Activated CD8-positive, alpha-beta T cell treated with anti-CD3 and anti-CD28 coated beads for 36 hours (primary cell): ENCODE measurements at places on chromosomes 12 and 14. TPM values are rescaled to one million over a fixed set of nuclear protein-coding genes. Genes with fewer than 3 reads are reported as not detected.

RFLNA gene
- total RNA-seq, result not detected

ZFYVE26 gene
- total RNA-seq, result 14.4 TPM

SYT1 gene
- total RNA-seq, result not detected

INSM2 gene
- total RNA-seq, result not detected

C12orf42 gene
- total RNA-seq, result 0.49 TPM

DNA sequence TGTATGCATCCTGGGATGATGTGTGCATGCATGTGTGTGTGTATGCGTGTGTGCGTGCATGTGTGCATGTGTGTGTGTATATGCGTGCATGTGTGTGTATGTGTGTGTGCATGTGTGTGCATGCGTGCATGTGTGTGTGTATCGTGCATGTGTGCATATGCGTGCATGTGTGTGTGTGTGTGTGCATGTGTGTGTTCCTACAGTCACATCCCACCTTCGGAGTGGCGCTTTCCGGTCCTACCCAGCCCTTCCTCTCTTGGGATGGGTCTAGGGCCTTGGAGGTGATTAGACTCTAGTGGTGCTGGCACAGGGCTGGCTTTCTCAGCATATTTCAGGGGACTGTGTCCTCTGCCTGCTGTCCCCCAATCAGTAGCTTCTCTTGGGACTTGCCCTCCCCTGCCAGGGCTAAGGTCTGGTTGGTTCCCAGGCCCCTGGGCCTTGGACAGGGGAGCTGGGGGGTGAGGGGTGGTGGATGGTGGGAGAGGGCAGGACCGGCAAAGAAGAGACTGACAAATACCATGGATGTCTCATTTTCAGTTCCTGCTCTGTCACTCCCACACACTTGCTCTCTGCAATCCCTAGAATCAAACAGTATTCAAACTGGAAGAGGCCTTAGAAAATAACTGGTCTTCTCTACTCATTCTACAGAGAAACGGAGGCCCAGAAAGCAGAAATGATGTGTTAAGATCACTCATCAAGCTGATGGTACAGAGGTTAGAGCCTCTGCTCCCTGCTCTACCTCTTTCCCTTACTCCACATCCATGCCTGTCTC, 21.9 kb upstream of the FAIM2 start:
- no peak for DNase-seq

DNA sequence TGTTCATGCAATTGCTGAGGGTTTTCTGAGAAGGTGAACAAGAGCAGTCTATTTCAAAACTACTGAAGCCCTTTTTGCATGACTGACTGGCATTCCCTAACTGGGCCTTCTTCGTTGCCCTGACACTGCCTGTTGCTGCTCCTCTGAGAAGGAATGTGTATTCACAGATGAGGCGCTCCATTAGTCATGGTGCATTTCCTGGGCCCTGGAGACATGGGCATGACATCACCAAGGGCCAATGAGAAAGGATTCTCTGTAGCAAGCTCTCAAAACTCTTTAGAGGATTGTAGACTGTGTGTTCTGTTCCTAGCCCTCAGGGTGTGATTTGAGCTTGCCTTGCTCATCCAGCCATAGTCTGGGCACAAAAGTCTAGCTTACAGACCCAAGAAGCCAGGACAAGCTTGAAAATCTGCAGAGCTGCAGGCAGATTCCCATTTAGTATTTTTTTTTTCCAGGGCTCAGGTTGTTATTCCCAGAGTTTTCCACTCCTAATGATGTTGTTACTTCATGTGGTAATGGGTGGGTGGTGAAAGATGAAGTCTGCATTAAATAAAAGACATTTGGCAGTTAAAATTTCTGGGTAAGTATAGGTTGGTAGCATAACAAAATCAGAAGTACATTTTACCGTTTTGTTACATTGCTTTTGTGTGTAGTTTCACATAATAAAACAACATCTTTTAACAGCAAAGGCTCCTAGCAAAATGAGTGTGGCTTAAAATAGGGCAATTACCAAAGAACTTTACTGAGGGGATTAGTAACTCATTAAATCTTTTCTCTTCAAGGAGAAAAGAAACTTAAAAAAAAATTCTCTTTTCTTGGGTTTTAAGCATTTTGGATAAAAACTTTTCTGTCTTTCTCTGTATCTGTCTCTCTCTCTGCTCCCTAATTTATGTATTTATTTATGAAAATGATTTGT, 318.4 kb downstream of the RAD51B start:
- peak; percentile 22 for DNase-seq

DNA sequence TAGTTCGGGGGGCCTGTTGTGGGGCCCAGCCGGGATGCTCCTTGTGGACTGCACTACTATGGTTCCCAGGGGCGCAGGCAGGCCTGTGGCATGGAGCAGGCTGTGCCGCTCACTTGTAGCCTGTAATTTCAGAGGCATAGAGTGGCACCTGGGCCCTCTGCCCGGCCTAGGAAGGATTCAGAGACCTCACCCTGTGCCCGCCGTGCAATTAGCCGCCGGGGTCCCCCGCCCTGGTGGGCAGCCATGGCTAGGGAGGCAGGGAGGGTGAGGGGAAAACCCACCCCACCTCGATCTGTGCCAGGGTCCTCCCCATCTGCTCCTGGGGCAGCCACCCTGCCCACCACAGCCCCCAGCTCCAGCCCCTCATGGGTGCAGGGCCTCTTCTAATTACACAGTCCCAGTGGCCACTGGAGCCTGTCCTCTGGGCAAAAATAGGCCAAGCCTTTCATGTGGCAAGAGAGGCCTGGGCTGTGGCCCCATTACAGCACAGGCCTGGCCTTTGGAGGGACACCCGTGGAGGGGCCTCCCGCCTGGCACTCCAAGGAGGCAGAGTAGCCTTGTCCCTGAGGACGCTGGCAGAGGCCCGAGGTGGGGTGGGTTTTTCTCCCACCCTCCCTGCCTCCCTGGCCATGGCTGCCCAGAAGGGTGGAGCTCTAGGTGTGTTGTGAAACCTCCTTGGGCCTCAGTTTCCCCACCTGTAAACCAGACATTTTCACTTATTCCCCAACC, 5.3 kb upstream of the TMEM119 start:
- DNase-seq, result no peak

DNA sequence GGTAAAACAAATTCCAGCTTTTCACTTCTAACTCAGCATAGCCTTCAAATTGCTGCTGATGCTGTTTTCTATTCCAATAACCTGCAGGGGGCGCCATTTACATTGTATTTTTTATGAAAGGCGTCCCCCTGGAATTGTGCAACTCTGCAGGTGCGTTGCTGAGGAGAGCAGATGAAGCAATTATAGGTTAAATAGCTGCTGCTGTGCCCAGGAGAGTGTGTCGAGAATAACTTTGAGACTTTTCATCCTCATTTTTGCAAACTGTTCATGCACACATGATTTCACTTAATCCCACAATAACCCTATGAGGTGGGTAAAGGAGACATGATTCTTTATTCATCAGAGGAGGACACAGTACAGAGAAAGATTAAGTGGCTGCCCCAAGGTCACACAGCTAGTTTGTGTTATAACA, 75.7 kb downstream of the MYRFL start:
- peak; percentile 85 for DNase-seq

- DNase-seq, result peak; percentile 7
Measured at GRCh38 chr14:34937442-34937841, 45.4 kb upstream of the SRP54 start.

- DNase-seq, result peak; percentile 65
Measured at GRCh38 chr14:69398818-69399210, 322 bp downstream of the SLC39A9 start.

- DNase-seq, result no peak
Measured at GRCh38 chr14:90630171-90630806, 185.9 kb downstream of the TTC7B start.

GRCh38 chr12:1174659-1175058, 183.6 kb downstream of the ERC1 start:
- DNase-seq, result no peak

GRCh38 chr12:49243631-49244030, 21.3 kb upstream of the TUBA1C start:
- DNase-seq, result no peak

GRCh38 chr12:32476446-32476845, 77.1 kb downstream of the FGD4 start:
- no peak for DNase-seq

GRCh38 chr12:125614058-125614457, 548.8 kb downstream of the AACS start:
- DNase-seq, result no peak

GRCh38 chr12:32369202-32369601, 30.2 kb upstream of the FGD4 start:
- DNase-seq, result no peak

- no peak for DNase-seq
Measured at GRCh38 chr14:26577711-26578110, 20.1 kb downstream of the NOVA1 start.

- no peak for DNase-seq
Measured at GRCh38 chr14:83300476-83301064, 1766.9 kb upstream of the SEL1L start.

DNA sequence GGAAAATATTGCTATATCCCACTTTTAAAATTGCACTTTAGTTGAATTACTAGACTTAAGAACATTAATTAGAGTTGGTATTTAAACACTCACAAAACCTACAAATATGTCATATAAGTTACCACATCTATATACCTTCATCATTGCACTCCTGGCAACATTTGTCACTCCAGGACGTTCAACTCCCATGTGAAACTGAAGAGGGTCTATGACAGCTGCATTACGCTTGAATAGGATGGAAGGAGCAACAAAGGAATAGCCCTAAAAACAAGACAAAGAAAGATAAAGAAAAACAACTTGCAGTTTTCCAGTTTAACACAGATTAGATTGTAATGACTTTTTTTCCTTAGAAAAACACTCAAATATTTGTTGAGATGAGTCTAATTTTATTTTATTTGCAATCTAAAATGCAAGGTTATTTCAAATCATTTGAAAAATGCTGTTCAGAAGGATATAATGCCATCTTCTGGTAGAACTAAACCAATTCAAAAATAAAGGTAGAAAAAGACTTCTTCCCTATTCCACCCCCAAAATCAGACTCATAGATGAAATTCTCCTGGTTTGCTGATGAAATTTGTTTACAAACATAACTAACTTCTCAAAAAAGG, 84.3 kb upstream of the TTC7B start:
- DNase-seq, result no peak

DNA sequence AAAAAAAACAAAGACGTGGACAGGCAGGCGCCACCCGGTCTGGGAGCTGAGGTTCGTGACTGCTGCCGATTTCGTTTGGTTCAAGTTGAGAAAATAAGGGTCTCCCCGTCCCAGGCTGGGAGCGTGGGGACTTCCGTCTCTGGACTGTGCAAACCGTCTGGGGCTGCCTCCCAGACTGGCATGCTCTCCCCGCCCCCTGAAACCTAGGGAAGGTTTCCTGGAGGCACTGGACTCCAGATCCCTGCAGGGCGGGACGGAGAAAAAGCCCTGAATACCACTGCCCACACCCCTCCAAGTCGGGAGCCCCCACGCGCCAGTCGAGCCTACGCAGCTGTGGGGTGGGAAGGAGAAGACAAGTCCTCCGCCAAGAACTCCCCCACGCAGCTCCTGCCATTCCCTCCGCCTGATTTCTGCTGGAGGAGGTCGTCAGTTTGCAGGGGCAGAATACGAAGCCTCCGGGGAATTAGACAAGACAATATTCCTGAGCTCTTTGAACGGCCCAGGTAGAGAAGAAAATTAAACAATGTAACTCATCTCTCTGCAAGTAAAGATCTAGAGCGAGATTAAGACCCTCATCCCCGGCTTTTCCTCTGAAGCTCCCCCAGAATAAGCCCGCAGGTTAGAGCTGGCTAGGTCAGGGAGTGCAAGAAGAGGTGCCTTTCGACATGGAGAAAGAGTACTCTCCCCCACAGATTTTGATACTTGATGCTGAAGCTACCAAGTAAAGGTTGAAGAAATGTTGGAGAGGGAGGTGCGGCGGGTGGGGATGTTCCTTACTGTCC, 10.4 kb upstream of the HOXC13 start:
- no peak for DNase-seq

DNA sequence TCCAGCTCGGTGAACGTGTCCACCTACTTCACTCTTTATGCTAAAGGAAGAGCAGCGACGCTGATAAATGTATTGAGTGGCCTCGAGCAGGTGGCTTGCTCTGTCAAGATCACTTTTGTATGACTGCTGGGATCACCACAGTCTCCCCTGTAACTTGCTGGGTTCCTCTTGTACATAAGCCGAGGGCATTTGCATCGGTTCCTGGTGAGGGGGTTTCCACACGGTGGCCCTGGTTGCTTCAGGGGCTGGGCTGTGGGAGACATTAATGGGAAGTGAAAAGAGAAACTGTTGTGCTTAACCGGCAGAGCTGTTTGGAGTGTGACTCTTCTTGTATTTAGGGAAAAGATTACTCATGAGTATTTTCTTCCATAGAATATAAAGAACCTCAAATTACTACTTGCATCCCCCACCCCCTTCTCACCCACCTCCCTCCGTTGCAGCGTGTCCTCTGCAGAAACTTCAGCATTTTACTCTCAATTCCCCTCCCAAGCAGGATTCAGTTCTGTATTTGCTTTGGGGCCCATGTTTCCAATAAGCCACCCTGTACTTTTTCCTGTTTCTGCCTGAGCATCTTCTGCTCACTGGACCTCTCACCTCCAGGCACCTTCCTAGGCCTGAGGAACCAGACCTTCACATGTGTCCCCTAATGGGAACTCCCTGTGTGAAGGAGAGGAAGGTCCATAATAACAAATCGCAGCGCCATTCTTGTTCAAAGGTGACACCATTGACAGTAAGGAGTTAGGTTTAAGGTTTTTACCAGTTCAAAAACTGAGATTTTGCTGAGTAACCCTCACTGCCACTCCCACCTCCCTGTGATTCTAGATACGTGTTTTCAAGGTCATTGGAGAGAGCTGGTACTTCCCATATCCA, 187.0 kb downstream of the ETV6 start:
- DNase-seq, result peak; percentile 77

DNA sequence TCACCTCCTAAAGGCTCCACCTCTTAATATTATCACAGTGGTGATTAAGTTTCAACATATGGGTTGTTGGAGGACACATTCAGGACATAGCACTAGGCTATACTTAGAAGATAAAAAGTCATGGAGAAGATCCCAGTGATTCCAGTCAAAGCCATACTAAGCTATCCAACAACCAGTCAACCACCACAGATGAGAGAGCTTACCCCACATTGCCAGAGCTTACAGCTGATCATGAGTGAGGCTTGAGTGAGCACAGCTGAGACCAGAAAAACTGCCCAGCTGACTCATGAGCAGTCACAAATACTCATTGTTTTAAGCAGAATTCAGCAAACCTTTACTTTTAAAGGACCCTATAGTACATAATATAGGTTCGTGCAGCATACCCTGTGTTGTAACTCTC, 85.1 kb downstream of the DRAM1 start:
- no peak for DNase-seq

DNA sequence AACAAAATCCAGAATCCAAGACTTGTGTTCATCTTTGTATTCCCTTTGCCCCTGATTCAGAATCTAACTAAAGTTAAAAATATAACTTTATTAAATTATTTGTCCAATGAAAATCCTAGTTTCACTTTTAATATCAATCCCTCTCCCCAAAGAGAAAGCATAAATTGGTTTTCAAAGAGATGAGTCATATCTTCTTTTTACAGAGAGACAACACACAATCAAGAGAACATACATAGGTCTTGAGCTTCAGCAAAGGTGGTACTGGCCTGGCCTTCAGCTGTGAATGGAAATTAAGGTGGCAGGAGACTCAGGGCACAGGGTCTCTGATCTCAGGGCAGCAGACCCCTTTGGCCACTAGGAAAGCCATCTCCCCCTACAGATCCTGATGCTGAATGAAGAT, 4.3 kb upstream of the ASCL1 start:
- no peak for DNase-seq
